ENCODE measurements at places on chromosomes 1 and 21.

DNA sequence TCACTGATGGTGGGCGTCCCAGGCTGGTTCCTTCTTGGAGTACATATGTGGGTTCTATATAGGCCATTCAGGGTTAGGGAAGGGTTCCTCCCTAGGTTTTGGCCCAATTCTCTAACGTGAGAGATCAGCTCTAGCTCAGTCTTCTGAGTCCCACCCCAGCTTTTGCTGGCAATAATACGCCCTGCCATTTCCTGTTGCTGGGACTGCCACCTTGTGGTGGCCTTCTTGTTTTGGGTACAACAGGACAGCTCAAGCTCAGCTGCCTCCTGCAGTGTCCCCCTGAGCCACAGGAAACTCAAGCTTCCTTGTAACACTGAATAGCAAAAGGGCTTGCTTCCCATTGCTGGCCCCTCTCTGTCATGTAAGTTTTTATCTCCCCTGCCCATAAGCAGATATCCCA, 77.8 kb downstream of the BACH1 start:
- DNase-seq: peak; percentile 47

- DNase-seq: no peak
Measured at GRCh38 chr1:182189535-182190066, 128.1 kb upstream of the ZNF648 start.

- no peak for DNase-seq
Measured at GRCh38 chr1:220219865-220220698, 52.2 kb downstream of the RAB3GAP2 start.

DNA sequence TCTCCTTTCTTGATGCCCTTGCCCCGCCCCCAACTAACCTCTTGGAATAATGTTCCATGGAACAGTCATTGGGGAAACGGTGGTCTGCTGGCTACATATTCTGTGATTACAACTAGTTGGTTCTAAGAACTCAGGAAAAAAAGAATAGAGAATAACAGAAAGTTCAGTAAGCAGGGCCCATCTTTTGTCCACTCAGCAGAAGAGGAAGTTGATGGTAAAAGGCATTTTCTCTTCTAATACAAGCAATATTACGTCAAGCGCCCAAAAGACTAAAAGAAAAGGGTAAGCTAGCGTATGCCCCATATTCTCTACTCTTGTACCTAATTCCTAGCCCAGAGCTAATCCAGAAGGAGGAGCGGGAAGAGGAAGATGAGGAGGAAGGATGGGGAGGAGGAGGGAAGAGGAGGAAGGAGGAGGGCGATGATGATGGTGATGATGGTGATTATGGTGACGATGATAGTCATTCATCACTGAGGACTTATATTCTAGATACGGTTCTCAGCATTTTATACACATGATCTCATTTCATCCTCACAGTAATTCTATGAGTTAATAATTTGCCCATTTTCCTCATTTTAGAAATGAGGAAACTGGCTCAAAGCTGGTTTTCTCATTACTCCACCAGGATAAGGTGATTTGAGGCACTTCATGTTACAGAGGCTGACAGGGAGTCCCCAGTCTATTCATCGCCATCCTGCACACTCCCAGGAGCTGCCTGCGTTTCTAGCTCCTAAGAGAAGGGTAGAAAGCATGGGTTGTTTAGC, 76.6 kb upstream of the EFHD2 start:
- no peak for DNase-seq

- no peak for DNase-seq
Measured at GRCh38 chr1:145997718-145998023, 1.3 kb upstream of the TXNIP start.

GRCh38 chr1:204075139-204075521, 2.2 kb downstream of the SOX13 start:
- peak; percentile 73 for DNase-seq

GRCh38 chr1:1402072-1402900, 3.2 kb upstream of the CCNL2 start:
- DNase-seq: no peak

- DNase-seq: no peak
Measured at GRCh38 chr1:219805191-219805590, 123.2 kb downstream of the SLC30A10 start.

GRCh38 chr1:188906921-188907641, 1570.6 kb downstream of the BRINP3 start:
- DNase-seq: no peak

GRCh38 chr1:78070758-78071157, 25.0 kb downstream of the GIPC2 start:
- no peak for DNase-seq

DNA sequence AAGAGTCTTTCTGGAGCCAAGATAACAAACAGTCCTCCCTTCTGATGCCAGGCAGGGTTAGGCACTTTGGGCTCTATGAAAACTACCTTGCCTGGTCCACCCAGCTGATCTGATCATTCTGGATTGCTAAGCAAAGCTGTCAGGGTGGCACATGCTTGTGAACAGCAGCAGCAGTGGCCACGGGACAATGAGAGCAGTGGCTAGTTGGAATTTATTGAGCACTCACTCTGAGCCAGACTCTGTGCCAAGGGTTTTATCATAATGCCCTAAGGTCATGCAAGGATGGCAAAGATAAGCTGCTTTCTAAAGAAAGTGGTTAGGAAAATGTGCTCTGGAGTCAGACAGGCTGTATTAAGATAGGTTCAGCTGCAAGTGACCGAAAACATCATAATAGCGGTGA, 390.4 kb upstream of the VAMP3 start:
- DNase-seq: no peak

DNA sequence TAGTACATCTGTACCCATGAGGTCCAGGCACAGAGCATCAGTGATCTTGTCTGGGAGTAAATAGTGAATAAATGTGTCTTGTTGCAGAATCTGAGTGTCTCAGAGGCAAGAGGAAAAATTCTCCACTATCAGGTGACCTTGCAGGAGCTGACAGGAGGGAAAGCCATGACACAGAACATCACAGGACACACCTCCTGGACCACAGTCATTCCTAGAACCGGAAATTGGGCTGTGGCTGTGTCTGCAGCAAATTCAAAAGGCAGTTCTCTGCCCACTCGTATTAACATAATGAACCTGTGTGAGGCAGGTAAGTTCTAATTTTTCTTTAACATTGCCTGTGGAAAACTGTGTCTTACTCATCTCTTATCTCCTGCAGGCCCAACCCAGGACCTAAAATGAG, 43.1 kb downstream of the IL12RB2 start:
- DNase-seq: no peak

- DNase-seq: no peak
Measured at GRCh38 chr1:55326496-55327243, 111.5 kb upstream of the USP24 start.

DNA sequence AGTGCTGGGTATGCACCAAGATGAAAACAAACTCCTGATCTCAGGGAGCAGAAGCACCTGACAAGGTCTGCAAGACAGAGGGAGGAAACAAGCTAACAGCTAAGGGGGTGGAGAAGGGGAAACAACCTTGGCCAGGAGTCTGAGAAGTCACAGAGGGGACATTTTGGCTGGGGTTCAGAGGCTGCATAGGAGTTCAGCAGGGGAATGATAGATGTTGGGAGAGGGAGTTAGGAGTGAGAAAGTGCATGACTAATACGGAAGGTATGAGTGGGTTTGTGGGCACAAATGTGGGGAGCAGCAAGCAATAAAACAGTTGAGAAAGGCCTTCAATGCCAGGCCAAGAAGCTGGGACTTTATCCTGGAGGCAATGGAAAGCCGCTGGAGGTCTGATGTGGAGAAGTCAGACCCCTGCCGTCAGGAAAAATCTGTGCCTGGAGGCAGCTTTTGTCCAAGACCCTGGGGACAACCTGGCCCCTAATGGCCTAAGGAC, 16.4 kb downstream of the EPHA2 start:
- DNase-seq: no peak

GRCh38 chr1:168396940-168397684, 116.4 kb downstream of the TBX19 start:
- DNase-seq: no peak

- no peak for DNase-seq
Measured at GRCh38 chr1:62423580-62424242, 13.1 kb upstream of the USP1 start.

DNA sequence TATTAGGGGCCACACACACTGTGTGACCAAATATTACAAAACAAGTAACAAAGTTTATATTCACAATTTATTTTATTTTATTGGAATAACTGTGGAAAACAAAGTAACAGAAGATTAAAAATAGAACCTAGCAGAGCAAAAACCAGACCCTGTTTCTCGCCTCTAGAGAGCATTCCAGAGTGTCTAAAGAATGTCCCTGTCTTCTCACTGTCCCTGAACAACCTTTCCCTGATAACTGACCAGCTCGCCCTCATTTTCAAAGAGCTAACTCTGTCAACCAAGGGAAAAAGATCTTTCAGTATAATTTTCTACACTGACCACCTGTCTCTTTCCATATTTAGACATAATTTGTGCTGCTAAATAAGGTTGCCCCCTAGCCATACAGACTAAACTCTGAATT, 646.9 kb downstream of the USP25 start:
- no peak for DNase-seq

GRCh38 chr21:31898933-31899630, 26.3 kb downstream of the HUNK start:
- no peak for DNase-seq

- DNase-seq: no peak
Measured at GRCh38 chr1:98056781-98057180, 135.9 kb upstream of the DPYD start.

DNA sequence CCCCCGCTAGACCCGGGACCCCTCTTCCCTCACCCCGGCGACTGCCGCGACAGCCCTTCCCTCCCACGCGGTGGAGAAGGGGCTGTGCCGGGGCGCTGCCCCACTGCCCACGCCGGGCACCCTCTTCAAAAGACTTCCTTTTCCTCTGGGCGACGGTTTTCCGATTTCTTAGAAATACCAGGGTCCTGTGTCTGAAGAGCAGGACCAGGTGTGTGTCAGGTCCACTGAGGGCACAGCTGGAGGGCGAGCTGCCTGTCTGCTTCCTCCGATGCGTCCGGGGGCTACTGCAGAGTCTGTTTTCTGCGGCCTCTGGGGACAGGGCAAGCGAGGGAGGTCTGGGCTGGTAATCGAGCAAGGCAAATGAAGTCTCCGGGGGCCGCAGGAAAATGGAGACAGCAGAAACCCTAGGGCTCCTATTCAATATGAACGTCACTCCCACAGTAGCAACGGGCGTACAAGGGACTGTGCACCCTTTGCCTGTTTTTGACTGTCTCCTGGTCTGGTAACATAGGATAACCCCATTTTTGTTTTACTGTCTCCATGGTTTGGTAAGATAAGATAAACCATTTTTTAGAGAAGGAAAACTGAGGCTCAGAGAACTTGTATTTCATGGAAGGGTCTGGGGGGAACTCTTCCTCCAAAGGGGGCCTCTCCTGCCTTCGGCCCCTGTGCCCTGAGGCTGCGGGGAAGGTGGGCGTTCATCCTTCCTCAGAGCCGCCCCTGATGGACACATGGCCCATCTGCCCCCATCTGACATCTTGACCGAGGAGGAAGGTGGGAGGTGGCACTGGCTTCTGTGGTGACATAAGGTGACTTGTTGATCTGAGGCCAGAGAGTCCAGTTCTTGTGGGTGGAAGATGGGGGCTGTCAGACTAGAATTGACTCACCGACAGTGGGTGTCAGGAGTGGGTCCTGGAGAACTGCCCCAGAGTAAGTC, 970 bp downstream of the TNFRSF1B start:
- DNase-seq: no peak

DNA sequence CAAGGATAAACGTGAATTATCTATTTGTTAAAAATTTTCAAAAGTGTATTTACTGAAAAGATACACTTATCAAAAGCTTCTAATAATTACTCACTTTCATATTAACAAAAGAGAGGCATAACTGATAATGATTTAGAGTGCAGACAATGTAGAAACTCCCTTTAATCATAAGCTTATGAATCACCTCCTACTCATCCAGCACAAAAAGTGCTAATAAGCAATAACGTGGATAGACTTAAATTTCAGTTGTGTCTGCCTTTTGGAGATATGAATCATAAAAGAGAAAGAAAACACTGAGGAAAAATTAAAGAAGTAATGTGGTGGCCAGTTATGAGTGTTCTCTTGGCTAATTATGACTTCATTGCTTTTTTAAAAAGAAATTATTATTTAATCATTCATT, 827.6 kb upstream of the B3GALT2 start:
- DNase-seq: no peak

DNA sequence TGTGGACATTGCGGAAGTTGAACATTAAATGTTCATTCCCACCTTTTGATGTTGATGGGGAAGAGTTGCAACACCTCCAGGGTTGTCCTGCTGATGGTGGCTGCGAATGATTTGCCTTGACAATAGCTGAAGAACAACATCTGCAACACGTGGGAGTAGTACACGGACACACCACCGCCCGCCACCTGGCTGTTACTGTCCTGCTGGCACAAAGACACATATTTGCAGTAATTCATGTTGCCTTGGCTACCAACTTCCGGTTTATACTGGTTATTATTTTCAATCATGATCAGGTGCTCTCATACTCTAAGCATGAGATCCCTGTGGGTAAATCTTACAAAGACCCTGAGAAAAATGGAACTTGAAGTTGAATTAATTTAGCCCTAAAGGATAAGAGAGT, 55.2 kb downstream of the UBR4 start:
- DNase-seq: peak; percentile 71

- DNase-seq: peak; percentile 15
Measured at GRCh38 chr21:45390121-45390751, 14.7 kb upstream of the COL18A1 start.

DNA sequence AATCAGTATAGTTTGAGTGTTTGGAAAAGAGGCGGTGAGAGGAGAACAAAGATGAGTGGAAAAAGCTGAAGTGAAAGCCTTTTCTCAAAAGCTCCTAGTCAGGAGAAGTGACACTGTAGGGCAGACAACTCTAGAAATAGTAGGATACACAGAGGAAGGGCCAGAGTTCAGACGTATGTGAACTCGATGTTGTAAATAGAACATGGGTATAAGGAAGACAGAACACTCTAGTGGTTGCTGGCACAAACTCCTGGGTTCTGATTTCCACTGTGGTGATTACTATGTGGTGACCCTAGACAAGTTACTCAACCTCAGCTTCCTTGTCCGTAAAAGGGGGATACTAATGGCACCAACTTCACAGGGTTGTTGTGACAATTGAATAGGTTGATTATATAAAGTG, 30.2 kb upstream of the MGST3 start:
- no peak for DNase-seq

GRCh38 chr1:30088594-30088993, 634.8 kb downstream of the MATN1 start:
- no peak for DNase-seq

All from mucosa of descending colon (tissue), 3 donors.